ENCODE measurements at places on chromosomes 13 and 19.

GRCh38 chr13:45713721-45714120 lies 11.6 kb downstream of the CBY2 start:
- no peak for DNase-seq

DNA sequence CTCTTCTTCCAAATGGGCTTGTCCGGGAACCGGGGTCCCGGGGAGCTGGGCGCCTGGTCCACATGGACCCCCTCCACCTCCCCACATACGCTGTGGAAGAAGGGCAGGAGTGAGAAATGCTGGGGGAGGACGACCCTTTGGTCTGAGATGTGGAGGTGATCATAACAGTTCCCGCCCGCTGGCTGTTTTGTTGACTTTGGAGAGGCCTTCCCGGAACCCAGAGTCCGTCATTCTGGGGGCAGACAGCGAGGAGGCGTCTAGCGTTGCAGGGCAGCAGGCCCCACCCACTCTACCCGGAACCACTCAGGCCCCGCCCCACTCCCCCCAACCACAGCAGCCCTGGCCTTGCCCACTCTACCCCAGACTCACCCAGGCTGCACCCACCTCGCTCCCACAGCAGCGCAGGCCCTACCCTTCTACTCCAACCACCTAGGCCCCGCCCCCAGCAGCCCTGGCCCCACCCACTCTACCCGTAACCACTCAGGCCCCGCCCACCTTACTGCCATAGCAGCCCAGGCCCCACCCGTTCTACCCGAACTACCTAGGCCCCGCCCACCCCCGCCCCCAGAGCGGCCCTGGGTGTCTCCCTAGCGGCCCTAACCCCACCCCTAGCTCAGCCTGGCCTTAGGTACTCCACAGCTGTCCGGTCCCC lies 7.1 kb downstream of the GPR108 start:
- no peak for DNase-seq

DNA sequence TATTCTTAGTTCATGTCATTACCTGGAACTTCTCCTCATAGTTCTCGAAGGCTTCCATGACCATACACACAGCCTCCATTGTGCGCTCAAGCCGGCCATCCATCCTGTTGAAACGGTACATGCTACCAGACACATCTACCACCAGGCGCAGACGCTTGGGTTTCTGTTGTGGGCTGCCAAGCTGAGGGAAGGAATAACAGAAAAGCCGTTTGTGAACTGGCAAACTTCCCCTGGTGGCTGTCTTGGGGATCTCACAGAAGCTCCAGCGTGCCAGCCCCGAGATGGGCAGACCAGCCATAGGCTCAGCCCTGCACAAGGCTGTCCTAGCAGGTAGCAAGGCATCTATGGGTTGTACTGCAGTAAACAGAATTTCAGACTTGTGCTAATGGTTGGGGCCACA lies 130.1 kb downstream of the RGCC start:
- DNase-seq, result no peak

- DNase-seq, result no peak
Measured at GRCh38 chr13:71634182-71634581, 232.8 kb downstream of the DACH1 start.

- no peak for DNase-seq
Measured at GRCh38 chr13:79380997-79381396, 25.1 kb downstream of the RBM26 start.

- no peak for DNase-seq
Measured at GRCh38 chr13:73767747-73768315, 366.4 kb downstream of the KLF12 start.

- no peak for DNase-seq
Measured at GRCh38 chr19:39568604-39569003, 28.6 kb upstream of the EID2 start.

Data from skin of body (tissue), 3 donors.